ENCODE measurements at places on chromosomes 1 and 21. TPM values are rescaled to one million over a fixed set of nuclear protein-coding genes. Genes with fewer than 3 reads are reported as not detected.

The MXRA8 gene
- 163 TPM for total RNA-seq

DNA sequence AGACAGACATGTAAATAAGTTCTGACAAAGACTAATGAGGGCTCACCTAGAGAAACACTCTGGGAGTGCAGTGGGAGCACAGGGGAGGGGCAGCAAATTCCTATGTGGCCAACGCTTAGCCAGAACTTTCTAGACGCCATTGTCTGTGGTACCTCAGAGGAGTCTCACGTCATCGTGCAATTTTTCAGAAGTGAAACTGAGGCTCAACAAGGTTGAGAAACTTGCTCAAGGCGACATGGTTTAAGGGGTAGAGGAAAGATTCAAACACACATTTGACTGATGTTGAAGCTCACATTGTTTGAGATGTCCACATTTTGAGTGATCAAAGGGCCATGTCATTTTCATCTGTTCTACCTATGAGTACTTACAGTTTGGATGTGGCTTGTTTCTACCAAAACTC is 152.6 kb upstream of the LMO4 start:
- H3K36me3 ChIP-seq = no peaks in the 10 kb centered on the region
- no peaks in the 10 kb centered on the region for H3K27me3 ChIP-seq
- no peak overlapping the region for H3K4me3 ChIP-seq
- no peak overlapping the region for H3K27ac ChIP-seq
- peaks cover 16% of the 10 kb centered on the region for H3K4me1 ChIP-seq
- DNase-seq = no peak

The STUM gene
- 0.07 TPM for total RNA-seq

The FAM167B gene
- 1.8 TPM for total RNA-seq

The COL6A1 gene
- 611 TPM for total RNA-seq

The OR2L13 gene
- total RNA-seq = not detected

- no peak overlapping the region for H3K4me3 ChIP-seq
- peaks cover 90% of the 10 kb centered on the region for H3K4me1 ChIP-seq
- no peaks in the 10 kb centered on the region for H3K36me3 ChIP-seq
Measured at GRCh38 chr1:232551386-232551785, 78.5 kb downstream of the SIPA1L2 start.

- H3K4me3 ChIP-seq = no peak overlapping the region
- H3K27ac ChIP-seq = no peak overlapping the region
- H3K4me1 ChIP-seq = peaks cover 12% of the 10 kb centered on the region
Measured at GRCh38 chr1:60622486-60622885, 459.9 kb upstream of the NFIA start.

The TRIM58 gene
- 0.91 TPM for total RNA-seq

DNA sequence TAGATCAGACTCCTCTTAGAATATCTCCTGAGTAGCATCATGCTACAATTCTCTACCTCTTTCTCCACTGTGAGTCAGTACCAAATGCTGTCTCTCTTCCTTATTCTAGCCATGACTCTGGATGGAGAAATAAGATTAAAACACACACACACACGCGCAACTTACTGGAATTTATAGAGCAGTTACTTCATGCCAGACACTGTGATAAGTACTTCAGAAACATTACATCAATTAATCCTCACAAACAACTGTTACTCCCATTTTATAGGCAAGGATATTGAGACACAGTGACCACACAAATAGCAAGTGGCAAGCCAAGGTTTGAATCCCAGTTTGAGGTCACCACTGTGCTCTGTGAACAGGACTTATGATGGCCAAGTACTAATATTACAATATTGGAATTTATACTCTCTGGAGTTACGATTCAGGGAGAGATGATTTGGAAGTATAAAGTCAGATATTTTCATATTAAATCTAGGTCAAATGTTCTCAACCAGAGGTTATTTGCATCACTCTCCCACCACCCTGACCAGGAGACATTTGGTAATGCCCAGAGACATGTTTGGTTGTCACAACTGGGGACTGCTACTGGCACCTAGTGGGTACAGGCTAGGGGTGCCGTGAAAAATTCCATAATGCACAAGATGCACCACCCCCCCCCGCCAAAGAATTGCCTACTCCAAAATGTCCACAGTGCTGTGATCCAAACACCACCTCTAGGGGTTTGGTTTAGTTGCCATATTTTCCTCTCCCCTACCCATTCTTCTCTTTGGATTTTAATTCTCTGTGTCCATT is 221.6 kb downstream of the LTN1 start:
- peaks cover 25% of the 10 kb centered on the region for H3K4me1 ChIP-seq
- H3K36me3 ChIP-seq = peaks cover 6% of the 10 kb centered on the region
- peak overlapping the region; percentile 88 for H3K27ac ChIP-seq
- no peak for DNase-seq

- H3K4me3 ChIP-seq = peak overlapping the region; percentile 13
- peak; percentile 88 for DNase-seq
- no peaks in the 10 kb centered on the region for H3K36me3 ChIP-seq
Measured at GRCh38 chr1:40668769-40669525, 3.5 kb upstream of the RIMS3 start.

The C1QTNF12 gene
- 10.2 TPM for total RNA-seq

DNA sequence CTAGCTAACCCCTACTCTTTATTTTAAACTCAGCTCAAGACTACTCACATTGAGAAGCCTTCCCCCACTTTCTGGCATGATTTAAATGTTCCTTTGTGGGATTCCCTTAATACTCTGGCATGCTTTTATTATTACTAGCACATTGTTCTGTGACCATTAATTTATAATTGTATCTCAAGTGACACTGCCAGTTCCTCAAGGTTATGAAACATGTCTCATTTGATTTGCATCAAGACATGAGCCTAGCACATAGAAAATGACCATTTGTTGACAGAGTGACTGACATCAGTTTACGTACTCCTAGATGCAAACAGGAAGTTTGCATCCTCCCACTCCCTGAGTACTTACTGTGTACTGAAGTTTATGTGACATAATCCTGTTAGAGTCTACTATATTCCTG is 15.2 kb downstream of the RGS4 start:
- H3K27me3 ChIP-seq = no peaks in the 10 kb centered on the region
- no peaks in the 10 kb centered on the region for H3K36me3 ChIP-seq
- H3K4me1 ChIP-seq = peaks cover 4% of the 10 kb centered on the region
- H3K27ac ChIP-seq = no peak overlapping the region
- no peak for DNase-seq

The ELAPOR1 gene
- 0.86 TPM for total RNA-seq

GRCh38 chr1:8241417-8242014 is 76.4 kb upstream of the SLC45A1 start:
- no peak overlapping the region for H3K27ac ChIP-seq
- H3K36me3 ChIP-seq = no peaks in the 10 kb centered on the region
- H3K27me3 ChIP-seq = no peaks in the 10 kb centered on the region
- H3K4me1 ChIP-seq = peaks cover 22% of the 10 kb centered on the region

GRCh38 chr1:163528710-163529348 is 207.1 kb downstream of the NUF2 start:
- H3K4me3 ChIP-seq = no peak overlapping the region
- DNase-seq = no peak
- H3K36me3 ChIP-seq = peaks cover 2% of the 10 kb centered on the region
- no peak overlapping the region for H3K27ac ChIP-seq
- no peaks in the 10 kb centered on the region for H3K27me3 ChIP-seq

DNA sequence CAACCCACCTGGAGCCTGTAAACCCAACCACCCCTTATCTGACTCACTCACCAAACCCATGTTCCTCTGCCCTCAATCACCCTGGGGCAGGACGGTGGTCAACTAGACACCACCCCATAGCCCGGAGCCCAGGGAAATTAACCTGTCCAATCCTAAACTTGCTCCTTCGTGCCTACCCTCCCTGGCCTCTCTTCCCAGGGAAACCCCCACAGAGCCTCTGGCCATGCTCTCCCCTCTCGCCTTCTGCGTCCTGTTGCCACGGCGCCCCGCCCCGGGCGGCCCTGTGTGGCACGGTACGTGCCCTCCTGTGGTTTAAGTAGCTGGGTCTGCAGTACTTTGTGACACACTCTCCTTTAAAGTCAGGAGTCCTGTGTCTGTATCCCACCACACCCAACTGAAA is 4.0 kb upstream of the FTCD start:
- no peaks in the 10 kb centered on the region for H3K4me1 ChIP-seq
- peaks cover 10% of the 10 kb centered on the region for H3K36me3 ChIP-seq
- H3K27ac ChIP-seq = no peak overlapping the region

The GUCA2B gene
- total RNA-seq = not detected

DNA sequence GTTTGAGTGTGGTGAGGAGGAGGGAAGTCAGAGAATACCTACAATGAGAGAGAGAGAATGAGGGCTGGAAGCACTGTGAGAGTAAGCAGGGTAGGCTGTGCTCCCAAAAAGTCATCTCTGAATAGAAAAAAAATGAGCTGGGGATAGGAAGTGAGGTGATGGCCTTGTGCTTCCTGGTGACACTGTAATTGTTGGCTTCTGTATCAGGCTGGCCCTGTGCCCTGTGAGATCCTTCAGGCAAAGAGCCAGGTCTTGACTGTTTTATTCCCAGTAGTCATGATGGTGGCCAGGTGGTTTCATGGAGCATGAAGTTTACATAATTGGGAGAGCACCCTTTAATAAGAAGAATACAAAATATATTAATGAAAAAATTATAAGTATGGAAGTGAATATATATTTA is 20.4 kb upstream of the SPATA6 start:
- no peaks in the 10 kb centered on the region for H3K36me3 ChIP-seq
- H3K4me3 ChIP-seq = no peak overlapping the region
- H3K27me3 ChIP-seq = peaks cover 25% of the 10 kb centered on the region
- peaks cover 6% of the 10 kb centered on the region for H3K4me1 ChIP-seq
- no peak overlapping the region for H3K27ac ChIP-seq

DNA sequence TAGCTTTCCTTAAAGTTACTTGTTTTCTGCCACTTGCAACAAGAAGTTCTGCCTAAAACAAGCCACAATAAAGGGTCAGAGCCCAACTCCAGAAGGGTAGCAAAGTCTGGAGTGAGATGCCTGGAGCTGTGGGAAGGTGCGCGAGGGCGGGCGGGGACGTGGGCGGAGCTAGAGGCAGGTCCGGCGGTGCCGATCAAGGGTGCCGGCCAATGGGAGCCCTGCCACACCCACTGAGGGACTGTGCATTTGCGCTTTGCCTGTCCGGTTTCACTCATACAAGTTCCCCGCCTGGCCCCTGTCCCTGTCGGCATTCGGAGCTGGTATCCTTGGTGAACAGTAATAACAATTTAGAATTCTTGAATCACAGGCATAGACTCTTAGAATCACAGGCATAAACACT is 732.4 kb downstream of the MATN1 start:
- H3K4me3 ChIP-seq = no peak overlapping the region
- DNase-seq = no peak
- peaks cover 10% of the 10 kb centered on the region for H3K4me1 ChIP-seq

DNA sequence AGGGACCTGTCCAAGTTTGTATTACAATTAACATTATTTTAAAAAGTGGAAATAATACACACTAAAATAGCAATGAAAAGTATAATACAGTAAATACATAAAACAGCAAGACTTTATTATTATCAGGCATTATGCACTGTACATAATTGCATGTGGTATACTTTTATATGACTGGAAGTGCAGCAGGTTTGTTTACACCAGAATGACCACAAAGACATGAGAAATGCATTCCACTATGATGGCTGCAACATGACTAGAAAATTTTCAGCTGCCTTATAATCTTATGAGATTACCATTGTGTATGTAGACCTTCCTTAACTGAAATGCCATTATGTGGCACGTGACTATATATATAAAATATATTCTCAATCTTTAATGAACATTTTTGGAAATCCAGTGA is 1699.6 kb downstream of the KCNT2 start:
- DNase-seq = no peak
- no peaks in the 10 kb centered on the region for H3K4me1 ChIP-seq
- H3K4me3 ChIP-seq = no peak overlapping the region

DNA sequence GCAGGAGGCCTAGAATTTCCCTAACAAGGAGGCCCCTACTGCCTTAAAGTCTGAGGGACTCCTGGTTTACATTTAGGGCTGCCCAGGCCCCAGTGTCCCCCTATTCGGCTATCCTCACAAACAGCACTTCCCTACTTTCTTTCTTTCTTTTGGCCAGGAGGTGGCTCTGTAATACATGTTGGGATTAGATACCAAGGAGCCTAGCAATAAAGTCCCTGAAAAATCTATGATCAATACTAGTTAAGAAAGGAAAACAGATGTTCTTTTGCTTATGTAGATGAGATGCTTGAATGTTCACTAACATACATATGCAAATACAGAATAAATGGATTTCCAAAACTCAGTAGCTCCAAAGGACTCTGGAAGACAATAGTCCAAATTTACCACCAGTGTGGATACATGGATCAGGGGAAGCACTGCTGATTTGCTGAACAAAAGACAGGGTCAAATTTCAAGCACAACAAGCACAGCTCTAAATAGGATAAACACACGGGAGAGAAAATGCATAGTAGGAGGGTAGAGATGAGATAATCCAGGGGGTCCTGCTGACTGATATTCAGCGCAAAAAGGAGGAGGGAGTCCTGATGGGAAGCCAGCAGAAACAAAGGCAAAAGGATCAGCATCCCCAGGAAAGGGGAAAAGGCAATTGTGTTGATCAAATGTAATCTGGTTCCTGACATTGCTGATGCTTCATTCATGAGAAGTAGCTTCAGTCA is 240.0 kb downstream of the NUF2 start:
- no peak overlapping the region for H3K4me3 ChIP-seq
- no peaks in the 10 kb centered on the region for H3K36me3 ChIP-seq
- H3K27ac ChIP-seq = peak overlapping the region; percentile 88
- no peaks in the 10 kb centered on the region for H3K27me3 ChIP-seq
- DNase-seq = no peak

DNA sequence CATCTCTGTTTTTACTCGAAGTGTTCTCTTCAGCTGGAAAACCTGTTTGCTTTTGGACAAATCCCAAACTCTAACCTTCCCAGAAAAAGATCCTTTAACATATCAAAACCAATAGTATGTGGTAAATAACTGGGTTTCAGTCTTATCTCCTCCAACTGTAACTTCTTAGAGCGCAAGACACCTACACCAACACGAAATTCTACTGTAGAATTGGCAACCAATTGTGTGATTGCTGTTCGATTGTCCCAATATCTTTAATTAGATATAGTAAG is 5.8 kb upstream of the MPZL1 start:
- no peaks in the 10 kb centered on the region for H3K36me3 ChIP-seq
- peaks cover 40% of the 10 kb centered on the region for H3K4me1 ChIP-seq
- peak overlapping the region; percentile 84 for H3K4me3 ChIP-seq
- peak overlapping the region; percentile 94 for H3K27ac ChIP-seq
- H3K27me3 ChIP-seq = peaks cover 5% of the 10 kb centered on the region
- no peak for DNase-seq

GRCh38 chr1:172108161-172108893 is 267.0 kb downstream of the DNM3 start:
- no peaks in the 10 kb centered on the region for H3K27me3 ChIP-seq
- no peaks in the 10 kb centered on the region for H3K36me3 ChIP-seq
- DNase-seq = no peak
- H3K4me1 ChIP-seq = peaks cover 56% of the 10 kb centered on the region
- H3K27ac ChIP-seq = peak overlapping the region; percentile 64

The GPA33 gene
- total RNA-seq = 1.6 TPM

DNA sequence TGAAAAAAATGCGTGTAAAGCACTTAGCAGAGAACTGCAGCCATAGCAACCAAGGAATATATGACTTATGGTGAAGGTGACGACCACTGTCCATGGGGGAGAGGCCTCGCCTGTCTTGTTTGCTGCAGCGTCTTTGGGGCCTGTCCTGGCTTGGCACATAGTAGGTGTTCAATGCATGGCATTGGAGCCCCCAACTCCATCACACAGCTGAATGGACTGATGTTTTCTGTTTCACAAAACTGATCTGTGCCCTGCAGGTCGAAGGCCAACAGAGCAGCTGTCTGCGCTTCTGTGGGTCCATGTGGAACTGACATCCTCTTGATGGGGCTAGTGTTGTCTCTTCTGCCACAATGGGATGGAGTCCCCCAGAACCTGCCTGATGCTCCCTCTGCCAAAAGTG is 296.0 kb downstream of the PTPRU start:
- no peak overlapping the region for H3K27ac ChIP-seq
- H3K36me3 ChIP-seq = no peaks in the 10 kb centered on the region
- DNase-seq = no peak
- no peaks in the 10 kb centered on the region for H3K4me1 ChIP-seq
- no peak overlapping the region for H3K4me3 ChIP-seq

The TNFSF4 gene
- total RNA-seq = 2.1 TPM

GRCh38 chr1:243459059-243459458 is 203.2 kb downstream of the SDCCAG8 start:
- H3K27me3 ChIP-seq = no peaks in the 10 kb centered on the region
- no peak overlapping the region for H3K4me3 ChIP-seq
